ENCODE measurements at places on chromosomes 7 and 10. TPM values are rescaled to one million over a fixed set of nuclear protein-coding genes. Genes with fewer than 3 reads are reported as not detected.

Gene BLNK
- total RNA-seq, result not detected

Gene TAX1BP1
- 88.6 TPM for total RNA-seq

Gene RBP3
- total RNA-seq, result not detected

Gene H2BK1
- total RNA-seq, result not detected

Gene PIK3AP1
- total RNA-seq, result 9.9 TPM

Gene GIMAP4
- total RNA-seq, result 84.2 TPM

Gene NANOS1
- total RNA-seq, result 1.0 TPM

Gene KCTD7
- 11.0 TPM for total RNA-seq

Gene MINDY3
- total RNA-seq, result 16.2 TPM

Gene MRLN
- 0.23 TPM for total RNA-seq

Gene IFT22
- total RNA-seq, result 4.4 TPM

Gene ADAMTS14
- total RNA-seq, result 0.21 TPM

Gene LEP
- not detected for total RNA-seq

Gene SLC26A5
- total RNA-seq, result not detected

Gene HPS1
- 56.1 TPM for total RNA-seq

Gene LIPF
- total RNA-seq, result not detected

Gene UBN2
- total RNA-seq, result 15.6 TPM

Gene PANK1
- 3.2 TPM for total RNA-seq

Gene LRWD1
- 36.3 TPM for total RNA-seq

Gene MMRN2
- not detected for total RNA-seq

Gene STEAP1
- 3.3 TPM for total RNA-seq

Gene COG5
- 39.1 TPM for total RNA-seq

Gene TMEM270
- total RNA-seq, result not detected

Gene SEMA3D
- total RNA-seq, result 0.60 TPM

Gene HABP2
- not detected for total RNA-seq

Gene BAIAP2L1
- 2.7 TPM for total RNA-seq

Gene FZD8
- total RNA-seq, result 0.41 TPM

Gene GLRX3
- total RNA-seq, result 129 TPM

Gene NKX2-3
- not detected for total RNA-seq

Gene CCDC136
- total RNA-seq, result 11.1 TPM

Gene CADPS2
- total RNA-seq, result not detected

Gene OPN1SW
- not detected for total RNA-seq

Gene NOS3
- total RNA-seq, result 12.2 TPM

Gene GIMAP6
- 38.7 TPM for total RNA-seq

Gene PUS7
- 50.7 TPM for total RNA-seq

Gene ST8SIA6
- total RNA-seq, result not detected

Gene CPA5
- total RNA-seq, result 1.3 TPM

Gene SYNPO2L
- not detected for total RNA-seq

Gene SUN3
- not detected for total RNA-seq

Gene ASZ1
- total RNA-seq, result not detected

Gene GRK5
- total RNA-seq, result 25.3 TPM

Measured in activated T-helper 1 cell treated with anti-CD3 and anti-CD28 coated beads, Interleukin-12 subunit alpha, Interleukin-12 subunit beta, Interleukin-2, Interleukin-4 antibody, amounts not matched to agents 30 ng/mL and 10 ng/mL and 1 ng/mL, durations not matched to agents 14 hours and 24 hours and 36 hours (primary cell).